Fibroblast of pulmonary artery (primary cell): ENCODE measurements at places on chromosomes 6 and 20.

DNA sequence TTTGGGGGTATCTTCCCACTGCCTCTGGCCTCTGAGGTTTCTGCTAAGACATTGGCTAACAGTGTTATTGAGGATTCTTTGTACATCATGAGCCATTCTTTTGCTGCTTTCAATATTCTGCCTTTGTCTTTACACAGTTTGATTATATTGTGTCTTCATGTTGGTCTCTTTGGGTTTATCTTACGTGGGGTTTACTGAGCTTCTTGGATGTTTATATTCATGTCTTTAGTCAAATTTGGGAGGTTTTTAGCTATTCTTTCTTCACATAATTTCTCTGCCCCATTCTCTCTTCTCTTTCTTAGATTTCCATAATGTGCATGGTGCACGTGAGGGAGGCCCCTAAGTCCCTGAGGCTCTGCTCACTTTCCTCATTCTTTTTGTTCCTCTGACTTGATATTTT, 7.6 kb downstream of the ENTPD6 start:
- no peak for DNase-seq

DNA sequence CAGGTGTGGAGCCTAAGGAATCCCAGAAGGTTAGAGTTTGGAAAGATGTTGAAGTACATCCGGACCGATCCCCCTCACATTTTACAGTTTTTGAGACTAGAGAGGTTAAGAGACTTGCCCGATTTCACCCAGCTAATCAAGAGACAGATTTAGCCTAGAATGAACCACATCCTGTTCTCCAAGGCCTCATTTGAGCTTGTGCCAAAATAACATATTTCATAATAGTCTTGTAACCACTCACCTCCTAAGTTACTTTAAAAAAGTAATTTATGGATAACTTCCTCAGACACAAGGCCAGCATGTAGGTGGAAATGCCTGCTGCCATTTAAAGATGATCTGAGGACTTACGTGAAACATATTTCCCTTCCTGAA, 39.8 kb upstream of the ARHGAP18 start:
- peak; percentile 87 for DNase-seq

DNA sequence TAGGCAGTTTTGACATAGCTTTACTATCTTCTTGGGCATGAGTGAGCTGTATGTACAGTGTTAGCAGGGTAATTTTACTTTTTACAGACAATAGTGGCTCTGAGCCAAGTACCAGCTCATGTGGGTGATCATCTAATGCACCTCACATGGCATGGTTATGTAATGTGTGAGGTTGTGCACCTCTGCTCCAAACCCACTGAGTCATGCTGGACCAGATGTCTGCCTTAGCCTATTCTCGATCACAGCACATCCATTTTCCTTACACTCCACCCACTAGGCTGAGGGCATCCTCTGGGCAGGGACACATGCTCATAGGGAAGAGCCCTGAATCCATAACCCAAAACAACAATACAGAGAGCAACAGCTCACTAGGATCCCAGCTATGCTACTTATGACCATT, 71.6 kb upstream of the FBXL4 start:
- DNase-seq: no peak

- peak; percentile 66 for DNase-seq
Observed at GRCh38 chr20:49534255-49534712, 33.7 kb downstream of the PTGIS start.

DNA sequence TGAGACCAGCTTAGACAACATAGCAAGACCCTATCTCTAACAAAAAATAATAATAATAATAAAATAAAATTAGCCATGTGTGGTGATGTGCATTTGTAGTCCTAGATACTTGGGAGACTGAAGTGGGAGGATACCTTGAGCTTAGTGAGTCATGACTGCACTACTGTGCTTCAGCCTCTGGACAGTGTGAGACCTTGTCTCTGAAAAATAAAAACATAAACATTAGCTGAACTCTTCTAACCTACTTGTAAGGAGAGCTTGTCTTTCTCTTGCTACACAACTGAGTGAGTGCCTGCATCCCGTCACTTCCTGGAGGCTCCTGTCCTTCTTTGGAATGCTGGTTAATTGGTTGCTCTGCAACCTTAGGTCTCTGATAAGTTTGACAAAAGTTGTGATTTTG, 5.1 kb upstream of the DBNDD2 start:
- DNase-seq: peak; percentile 44

GRCh38 chr20:58102261-58102660, 126.2 kb downstream of the ANKRD60 start:
- no peak for DNase-seq

DNA sequence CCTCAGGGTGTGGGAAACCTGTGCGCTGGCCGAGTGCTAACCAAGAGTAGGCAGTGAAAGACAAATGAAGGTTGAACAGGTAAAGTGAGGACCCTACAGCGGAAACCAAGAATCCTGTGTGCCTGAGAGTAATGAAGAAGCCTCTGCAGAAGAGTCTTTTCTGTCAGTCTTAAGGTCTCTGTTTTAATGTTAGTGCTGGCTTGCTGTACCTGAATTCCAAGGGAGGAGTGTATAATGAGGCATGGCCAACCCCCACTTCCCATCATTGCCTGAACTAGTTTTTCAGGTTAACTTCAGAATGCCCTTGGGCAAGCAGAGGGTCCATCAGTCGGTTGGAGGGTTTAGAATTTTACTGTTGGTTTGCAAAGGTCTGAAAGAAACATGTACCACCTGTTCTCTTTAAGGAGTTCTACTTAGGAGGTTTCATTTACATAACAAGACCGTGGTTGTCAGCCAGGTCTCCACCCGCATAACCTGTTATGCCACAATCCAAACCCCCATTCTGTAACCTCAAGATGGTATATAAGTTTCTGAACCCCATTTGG, 589 bp upstream of the PDCD2 start:
- DNase-seq: no peak

DNA sequence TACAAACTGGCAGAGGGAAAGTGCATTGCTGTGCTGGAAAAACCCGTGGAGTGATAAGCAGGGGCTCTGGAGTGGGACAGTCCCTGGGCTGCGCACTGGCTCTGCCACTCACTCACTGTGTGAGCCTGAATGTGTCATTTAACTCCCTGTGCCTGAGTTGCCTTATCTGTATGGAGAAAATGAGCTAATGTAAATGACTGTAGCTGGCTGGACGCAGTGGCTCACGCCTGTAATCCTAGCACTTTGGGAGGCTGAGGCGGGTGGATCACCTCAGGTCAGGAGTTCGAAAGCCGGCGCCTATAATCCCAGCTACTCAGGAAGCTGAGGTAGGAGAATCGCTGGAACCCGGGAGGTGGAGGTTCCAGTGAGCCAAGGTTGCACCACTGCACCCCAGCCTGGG, 18.4 kb upstream of the RPN2 start:
- no peak for DNase-seq

DNA sequence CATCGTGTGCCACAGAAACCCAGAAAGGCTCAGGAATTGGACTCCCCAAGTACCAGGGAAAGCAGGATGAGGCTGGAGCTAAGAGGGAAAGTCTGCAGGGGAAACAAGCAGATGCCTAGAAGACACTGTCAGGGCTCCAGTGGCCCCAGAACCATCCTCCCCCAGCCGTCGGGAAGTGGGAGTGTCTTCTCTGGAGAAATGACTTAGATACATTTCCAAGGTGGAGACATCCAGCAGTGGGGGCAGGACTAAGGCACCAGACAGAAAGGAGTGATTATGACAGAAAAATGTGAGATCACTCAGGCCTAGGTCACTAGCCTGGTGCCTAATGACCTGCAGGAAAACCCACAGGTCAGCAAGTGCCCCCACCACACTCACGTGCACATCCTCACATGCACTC, 36.0 kb upstream of the VSX1 start:
- no peak for DNase-seq

- DNase-seq: no peak
Observed at GRCh38 chr20:46850416-46850815, 44.2 kb upstream of the EYA2 start.

DNA sequence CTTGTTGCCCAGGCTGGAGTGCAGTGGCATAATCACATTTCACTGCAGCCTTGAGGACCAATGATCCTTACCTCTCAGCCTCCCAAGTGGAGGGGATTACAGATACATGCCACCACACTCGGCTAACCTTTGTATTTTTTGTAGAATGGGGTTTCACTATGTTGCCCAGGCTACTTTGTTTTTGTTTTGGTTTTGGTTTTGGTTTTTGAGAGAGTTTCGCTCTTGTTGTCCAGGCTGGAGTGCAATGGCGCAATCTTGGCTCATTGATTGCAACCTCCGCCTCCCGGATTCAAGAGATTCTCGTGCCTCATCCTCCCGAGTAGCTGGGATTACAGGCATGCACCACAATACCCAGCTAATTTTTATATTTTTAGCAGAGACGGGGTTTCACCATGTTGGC, 105.5 kb downstream of the BMP7 start:
- no peak for DNase-seq

DNA sequence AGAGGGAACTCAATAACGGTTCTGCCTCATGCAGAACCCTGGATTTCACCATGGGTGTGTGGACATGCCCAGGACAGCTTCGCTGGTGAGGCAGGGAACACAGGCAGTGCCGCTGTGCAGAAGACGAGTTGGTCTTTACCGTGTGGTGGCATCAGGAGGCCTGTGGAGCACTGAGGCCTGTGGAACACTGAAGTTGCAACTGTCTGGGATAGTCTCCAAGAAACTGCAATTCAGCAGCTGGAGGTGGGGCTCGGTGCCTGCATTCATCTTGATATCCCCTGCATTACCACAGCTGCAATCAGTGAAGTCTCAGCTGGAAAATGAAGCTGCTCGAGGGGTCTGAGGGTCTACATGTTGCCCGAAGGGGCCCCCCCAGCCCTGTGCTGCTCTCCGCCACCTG, 202.4 kb upstream of the CDH4 start:
- DNase-seq: no peak

DNA sequence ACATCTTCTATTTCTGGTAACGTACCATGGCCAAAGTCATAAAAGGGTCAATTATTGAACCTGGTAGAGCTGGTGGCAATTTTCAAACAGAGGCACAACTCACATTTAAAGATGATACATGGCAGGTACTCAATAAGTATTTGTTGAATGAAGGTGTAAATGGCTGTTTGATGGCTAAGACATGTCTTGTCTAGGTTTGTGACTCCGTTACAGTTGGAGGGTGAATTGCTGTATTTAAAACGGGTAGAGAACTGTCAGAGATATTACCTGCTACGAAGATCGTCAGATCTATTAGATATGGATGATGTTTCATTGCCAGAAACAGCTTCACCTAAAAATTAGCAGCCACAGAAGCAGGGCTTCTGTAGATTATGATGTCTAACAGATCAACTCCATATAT, 601.9 kb downstream of the PRKN start:
- DNase-seq: no peak

DNA sequence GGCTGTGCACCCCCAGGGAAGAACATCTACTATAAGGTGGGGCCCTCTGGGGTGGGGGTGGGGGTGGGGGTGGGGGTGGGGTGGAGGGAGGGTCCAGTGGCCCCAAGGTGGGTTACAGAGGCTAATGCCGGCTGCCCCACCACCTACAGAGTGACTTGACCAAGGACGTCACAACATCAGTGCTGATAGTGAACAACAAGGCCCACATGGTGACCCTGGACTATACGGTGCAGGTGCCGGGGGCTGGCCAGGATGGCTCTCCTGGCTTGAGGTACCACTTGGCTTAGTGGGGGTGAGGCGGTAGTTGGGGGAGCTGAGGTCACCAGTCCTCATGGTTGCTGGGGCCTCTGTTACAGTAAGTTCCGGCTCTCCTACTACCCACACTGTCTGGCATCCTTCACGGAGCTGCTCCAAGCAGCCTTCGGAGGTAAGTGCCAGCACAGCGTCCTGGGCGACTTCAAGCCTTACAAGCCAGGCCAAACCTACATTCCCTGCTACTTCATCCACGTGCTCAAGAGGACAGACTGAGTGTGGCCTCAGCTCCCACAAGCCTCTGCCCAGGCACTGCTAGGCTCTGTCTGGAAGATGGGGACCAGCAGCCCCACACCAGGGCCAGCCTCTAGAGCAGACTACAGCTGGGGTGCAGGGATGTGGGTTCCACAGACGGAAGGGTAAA, 2.8 kb downstream of the GNMT start:
- no peak for DNase-seq

- no peak for DNase-seq
Observed at GRCh38 chr6:32129297-32130088, 595 bp downstream of the FKBPL start.

DNA sequence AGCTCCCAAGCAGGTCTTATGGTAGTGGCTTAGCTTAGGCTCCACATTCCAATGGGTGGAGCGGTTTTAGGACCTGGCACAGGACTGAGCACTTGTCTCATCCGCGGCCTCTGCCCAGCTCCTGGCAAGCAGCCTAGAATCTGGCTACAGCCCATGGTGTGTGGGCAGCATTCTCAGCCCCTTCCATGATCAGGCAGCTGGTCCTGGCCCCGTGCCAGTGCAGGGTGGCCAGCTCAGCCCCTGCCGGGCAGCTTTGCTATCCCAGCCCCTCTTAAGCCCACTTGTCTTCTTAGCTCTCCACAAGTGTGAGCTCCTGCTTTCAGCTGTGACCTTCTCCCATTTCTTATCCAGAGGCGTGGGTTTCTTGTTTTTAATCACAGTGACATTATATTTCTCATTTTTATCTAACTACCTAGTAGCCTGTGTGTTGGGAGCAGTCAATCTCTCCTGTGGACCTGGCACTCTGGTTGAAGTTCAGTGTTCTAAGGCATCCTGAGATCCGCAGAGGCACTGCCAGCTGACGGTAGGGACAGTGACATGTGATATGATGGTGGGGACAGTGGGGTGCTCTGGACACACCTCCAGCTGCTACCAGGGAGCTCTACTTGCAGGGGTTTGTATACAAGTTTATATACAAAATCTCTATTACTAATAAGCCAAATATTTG, 119.9 kb upstream of the PRND start:
- no peak for DNase-seq

DNA sequence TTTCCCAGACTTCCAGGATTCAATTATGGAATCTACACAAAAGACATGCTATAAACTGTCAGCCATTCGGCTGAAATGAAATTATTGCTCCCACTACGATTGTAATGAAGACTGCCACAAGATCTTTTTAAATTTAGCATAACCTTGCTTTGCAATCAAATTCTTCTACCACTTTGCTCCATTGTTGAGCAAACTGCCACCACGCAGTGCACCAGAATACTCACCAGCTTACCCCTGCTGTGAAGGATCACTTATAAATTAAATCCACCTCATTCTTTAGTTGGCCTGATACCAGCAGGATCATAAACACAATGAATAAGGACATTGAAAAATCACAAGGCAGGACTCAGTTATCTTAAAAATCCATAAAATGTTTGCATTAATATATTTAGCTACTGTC, 151.8 kb upstream of the PRND start:
- no peak for DNase-seq

DNA sequence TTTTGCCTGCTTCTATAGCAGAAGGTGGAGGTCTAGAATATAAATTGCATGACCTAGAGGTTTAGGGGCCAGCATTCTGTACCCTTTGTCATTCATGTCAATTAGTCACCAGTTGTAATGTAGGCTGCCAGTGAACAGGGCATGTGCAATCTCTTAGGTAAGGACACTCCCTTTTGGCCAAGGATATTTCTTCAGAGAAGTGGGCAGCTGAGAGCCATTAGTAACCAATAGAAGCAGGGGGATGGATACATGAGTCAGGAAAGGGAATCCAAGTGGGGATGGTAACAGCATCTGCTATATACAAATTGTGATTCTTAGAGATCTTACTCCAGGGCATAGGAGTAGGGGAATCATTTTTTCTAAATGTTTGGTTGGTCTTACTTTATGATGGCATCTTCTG, 494.2 kb upstream of the JAG1 start:
- peak; percentile 35 for DNase-seq
